Activated gamma-delta T cell (primary cell): ENCODE measurements at places on chromosomes 1 and 21.

- no peak for DNase-seq
Measured at GRCh38 chr1:179816196-179816960, 61.2 kb downstream of the TOR1AIP2 start.

- DNase-seq = no peak
Measured at GRCh38 chr1:244239261-244239770, 188.2 kb downstream of the ZBTB18 start.

GRCh38 chr1:158099185-158099584 is 81.5 kb upstream of the CD1D start:
- no peak for DNase-seq

- no peak for DNase-seq
Measured at GRCh38 chr1:1135339-1136136, 19.6 kb upstream of the C1orf159 start.

DNA sequence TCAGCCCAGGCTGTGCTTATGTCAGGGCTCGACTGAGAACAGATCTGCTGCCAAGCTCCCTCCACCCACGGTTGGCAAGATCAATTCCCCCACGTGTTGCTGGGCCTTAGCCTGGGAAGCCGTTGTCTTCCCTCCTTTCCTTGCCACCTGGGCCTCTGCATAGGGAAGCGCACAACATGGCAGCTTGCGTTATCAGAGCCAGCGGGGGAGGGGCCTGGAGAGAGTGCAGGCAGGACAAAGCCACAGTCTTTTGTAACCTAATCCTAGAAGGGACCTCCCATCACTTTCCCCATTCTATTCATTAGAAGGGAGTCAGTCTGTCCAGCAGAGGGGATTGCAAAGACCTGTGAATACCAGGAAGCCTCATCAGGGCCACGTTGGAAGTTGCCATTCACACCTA is 17.0 kb upstream of the IGSF21 start:
- no peak for DNase-seq

GRCh38 chr1:46128344-46128743 is 4.1 kb downstream of the PIK3R3 start:
- no peak for DNase-seq

- no peak for DNase-seq
Measured at GRCh38 chr1:166703726-166704462, 135.4 kb upstream of the POGK start.

- DNase-seq = no peak
Measured at GRCh38 chr1:165616054-165616612, 14.9 kb upstream of the MGST3 start.

- no peak for DNase-seq
Measured at GRCh38 chr1:228361314-228362140, 45.1 kb downstream of the TRIM11 start.

DNA sequence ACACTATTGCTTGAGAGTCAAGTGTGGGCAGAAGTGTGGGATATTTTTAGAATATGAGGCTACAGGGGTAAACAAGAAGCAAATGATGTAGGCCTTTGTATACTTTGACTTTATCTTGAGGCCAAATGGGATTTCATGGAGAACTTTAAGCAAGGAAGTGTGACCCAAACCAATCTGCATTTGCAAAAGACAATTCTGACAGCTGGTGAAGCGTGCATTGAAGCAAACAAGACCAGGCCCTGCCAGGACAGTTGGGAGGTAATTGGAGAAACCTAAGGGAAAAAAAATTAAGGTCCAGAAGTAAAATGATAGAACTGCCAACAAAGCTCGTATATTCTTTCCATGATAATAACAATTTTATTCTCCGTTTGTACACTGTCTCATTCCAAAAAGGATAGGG is 168.3 kb downstream of the TM2D1 start:
- DNase-seq = no peak

GRCh38 chr1:13908128-13908527 is 208.1 kb downstream of the PRDM2 start:
- DNase-seq = no peak

GRCh38 chr1:90718411-90719329 is 1.6 kb upstream of the BARHL2 start:
- no peak for DNase-seq

DNA sequence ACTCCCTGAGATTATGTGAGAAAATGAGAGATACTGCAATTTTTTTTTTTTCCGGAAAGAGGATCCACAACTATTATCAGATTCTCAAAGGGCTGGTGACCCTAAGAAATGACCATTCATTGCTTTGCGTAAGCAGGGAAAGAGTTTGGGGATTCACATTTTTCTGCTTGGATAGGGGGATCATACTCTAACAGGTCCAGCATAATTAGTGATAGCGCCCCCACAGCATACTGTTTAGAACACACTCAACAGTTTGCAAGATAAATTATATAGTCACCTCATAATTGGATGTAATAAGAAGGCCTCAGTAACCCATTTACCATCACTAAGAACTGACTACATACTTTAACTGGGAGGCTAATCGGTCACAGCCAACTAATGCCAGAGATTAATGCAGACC is 1.9 kb downstream of the CCT3 start:
- no peak for DNase-seq

GRCh38 chr21:35641271-35642016 is 418.9 kb downstream of the SETD4 start:
- DNase-seq = no peak

GRCh38 chr1:188128761-188129160 is 1300.0 kb downstream of the PLA2G4A start:
- DNase-seq = no peak

DNA sequence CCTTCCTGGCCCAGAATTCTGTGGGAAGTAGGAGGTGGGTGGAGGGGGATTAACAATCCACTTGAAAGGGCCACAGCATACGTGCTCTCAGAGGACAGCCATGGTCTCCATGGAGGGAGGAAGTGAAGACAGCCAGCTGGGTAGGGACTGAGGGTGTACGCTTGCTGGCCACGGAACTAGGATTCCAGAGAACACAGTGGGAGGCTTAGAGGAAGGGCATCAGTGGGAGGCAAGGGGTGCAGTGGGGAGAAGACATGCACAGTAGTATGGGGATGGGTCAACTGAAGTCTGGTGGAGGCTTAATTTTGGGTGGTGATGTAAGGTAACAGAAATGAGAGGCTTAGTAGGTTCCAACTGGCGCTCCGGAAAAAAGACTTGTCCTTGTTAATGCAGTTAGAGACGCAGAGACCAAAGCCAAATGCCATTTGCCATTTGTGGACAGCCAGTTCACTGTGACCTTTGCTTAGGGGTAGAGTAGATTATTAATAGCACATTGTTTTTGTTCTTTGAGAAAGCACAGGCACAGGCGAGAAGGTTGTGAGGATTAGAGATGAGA is 103.0 kb downstream of the ZSCAN20 start:
- no peak for DNase-seq

GRCh38 chr1:68347415-68347814 is 102.3 kb downstream of the RPE65 start:
- DNase-seq = no peak

DNA sequence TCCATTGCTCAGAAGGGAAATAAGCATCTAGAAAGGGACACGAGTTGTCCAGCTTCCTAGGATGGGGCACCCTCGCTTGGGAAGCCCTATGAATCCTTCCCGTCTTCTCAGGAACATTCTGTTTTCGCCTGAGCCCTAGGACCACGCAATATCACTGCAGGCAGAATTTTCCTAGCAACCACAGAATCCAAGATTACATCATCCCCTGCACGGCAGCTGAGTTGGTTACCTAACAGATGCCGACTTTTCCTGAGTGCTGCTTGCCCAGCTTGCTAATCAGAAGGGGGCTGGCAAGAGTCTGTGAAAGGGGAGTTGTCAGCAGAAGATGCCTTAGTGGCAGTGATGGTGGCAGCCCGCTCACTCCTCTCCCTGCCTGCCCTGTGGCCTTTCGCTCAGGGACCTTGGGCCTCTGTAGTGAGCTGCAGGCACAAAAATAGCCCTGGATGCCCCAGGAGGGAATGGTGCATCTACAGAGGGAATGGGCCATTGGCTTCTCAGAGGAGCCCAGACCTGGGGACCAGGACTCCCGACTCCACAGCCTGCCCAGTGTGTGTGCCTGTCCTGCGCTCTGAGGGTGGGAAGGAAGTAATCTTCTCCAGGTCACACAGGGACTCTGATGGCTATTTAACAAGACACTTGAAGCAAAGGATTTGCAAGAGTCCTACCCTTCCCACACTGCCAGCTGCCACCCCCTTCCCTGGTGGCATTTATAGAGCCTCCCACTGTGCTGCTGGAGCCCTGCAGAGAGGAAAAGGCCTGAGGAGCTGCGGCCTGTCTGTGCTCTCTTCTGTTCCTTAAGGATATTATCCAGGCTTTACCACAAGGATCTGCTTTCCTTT is 28.9 kb upstream of the CLSTN1 start:
- DNase-seq = no peak
